Left cardiac atrium (tissue), 4 donors: ENCODE measurements at places on chromosomes 6 and 20.

DNA sequence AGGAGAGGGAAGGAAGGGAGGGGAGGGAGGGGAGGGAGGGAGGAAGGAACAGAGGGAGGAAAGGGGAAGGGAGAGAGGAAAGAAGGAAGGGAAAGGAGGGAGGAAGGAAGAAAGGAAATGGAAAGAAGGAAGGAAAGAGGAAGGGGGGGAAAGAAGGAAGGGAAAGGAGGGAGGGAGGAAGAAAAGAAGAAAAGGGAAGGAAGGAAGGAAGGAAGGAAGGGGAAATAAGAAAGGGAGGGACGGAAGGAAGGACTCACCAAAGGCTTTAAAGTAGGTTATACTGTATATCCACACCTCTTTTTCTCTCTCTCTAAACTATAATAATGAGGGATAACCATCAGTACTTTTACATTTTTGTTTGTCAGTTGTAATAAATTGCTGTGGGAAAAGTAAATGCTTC lies 324.9 kb downstream of the ARHGAP18 start:
- DNase-seq = no peak

DNA sequence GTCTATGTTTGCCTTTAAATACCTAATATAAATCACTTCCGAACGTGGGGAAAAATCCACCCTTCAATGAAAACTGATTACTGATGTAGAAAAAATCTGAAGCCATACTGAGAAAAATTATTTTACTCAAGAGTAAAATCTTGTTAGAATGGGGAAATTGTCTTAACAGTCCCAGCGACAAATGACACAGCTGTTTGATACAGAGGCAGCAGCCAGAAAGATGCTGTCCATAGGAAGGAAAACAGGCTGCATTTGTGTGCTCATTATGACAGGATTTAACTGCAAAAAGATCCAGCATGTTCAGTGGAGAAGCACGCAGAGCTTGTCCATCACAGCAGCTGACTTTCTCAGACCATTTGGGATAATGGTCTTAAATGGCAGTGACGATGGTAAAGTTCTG lies 443.0 kb downstream of the TFAP2B start:
- DNase-seq = no peak

DNA sequence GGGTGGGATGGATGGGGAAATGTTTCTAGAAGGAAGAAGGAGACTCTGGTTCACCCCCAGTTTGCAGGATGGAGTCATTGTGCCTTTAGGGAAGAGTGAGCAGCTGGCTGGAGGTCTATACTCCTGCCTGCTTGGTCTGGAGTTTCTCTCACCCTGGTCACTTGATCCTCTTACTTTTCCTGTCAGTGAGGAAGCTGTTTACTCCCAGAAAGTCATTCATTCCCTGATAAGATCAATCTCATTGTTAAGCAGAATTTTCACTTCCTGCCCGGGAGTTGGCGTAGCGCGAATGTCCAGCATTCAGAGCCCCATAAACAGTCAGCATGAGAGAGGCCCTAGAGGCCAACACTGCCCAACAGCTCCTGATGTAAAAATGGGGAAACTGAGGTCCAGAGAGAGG lies 70.4 kb upstream of the SIRPA start:
- DNase-seq = no peak

DNA sequence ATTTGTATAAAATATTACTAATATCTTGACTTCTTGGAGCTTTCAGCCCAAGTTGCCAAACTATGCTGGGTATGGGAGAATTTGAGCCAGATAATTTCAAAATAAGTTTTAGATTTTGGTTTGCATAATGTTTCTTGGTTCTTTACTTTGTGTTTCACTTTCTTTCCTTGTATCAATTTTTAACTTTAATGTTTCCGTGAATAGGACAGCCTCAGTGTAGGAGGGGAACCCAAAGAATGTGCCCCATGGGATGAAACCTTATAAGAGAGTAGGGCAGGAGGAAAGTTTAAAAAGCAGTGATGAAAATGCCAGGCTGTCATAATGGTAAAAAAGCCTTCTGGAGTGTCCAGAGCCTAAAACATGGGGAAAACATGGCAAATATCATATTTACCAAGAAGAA lies 252.4 kb upstream of the IRAK1BP1 start:
- DNase-seq = no peak

DNA sequence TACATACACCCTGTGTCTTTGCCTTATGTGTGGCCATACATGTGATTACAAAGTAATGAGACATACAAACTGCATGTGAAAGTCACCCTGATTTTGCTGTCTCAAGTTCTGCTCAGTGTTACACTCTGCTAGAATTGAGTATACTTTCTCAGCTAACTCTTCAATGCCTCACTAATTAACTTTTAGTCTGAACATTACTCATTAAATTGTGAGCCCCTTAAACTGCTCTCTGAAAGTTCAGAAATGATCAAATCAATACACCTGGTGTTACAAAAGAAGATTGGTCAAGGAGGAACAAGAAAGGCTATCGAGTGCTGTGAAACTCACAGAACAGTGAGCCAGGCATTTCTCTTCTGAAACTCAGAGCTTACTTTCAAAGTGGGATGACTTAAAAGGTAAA lies 71.3 kb downstream of the MKKS start:
- no peak for DNase-seq

DNA sequence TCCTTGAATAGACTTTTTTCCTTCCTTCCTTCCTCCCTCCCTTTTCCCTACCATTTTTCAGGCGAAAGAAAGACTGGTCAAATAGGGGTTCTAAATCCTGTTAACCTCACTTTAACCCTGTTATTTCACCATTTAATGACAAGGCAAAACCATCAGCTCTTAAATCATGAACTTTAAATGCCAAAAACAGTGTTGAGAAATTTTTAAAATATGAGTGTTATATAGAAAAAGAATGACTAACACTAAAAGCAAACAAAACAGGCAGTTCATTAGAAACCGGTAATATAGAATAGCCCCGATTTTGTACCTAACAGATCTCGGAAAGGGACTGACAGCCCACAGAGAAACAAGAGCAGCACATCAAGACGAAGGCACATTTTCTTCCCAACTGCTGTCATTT lies 57.4 kb upstream of the CEP85L start:
- no peak for DNase-seq

GRCh38 chr6:46350714-46351113 lies 140.5 kb downstream of the RCAN2 start:
- no peak for DNase-seq

- DNase-seq = no peak
Measured at GRCh38 chr20:39042279-39043150, 80.4 kb downstream of the DHX35 start.
